ENCODE measurements at places on chromosomes 4 and X.

DNA sequence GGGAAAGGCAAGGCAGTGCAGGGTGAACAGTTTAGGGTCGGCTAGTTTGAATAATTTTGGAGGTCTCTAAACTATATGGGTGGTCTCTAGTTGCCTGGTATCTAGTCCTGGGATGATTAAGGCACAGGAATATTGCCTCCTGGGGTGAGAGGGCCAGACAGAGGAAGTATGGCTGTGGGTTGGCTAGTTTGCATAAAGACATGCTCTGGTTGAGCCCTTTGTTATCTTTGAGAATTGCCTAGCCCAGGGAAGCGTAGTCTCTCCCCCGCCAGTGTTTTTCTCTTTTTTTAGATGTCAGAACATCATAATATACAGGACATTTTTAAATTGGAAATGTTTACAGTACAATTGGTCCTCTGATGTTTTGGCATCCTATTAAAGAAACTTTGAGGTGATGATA, 163.5 kb downstream of the PWWP3B start:
- no peak for DNase-seq

GRCh38 chr4:8694226-8694625, 101.7 kb downstream of the CPZ start:
- no peak for DNase-seq

GRCh38 chrX:8103655-8104054, 67.4 kb downstream of the VCX2 start:
- DNase-seq = no peak

DNA sequence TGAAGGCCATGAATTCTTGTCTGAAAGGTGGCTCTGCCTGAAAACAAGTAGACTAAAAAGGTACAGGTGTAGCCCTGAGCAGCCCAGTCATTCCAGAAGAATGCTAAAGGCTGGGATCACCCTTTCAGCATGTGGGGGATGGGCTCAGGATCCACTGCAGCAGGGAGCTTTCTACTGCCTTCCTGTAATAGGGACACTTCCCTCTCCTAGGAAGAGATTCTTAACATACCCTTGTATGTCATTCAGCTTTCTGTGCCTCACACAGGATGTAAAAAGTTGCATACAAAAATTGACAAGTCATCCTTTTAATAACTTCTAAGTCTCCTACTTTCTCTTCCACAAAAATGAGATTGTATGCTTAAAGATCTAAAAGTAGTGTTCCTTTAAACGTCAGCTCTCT, 123.3 kb downstream of the ZNF518B start:
- no peak for DNase-seq

DNA sequence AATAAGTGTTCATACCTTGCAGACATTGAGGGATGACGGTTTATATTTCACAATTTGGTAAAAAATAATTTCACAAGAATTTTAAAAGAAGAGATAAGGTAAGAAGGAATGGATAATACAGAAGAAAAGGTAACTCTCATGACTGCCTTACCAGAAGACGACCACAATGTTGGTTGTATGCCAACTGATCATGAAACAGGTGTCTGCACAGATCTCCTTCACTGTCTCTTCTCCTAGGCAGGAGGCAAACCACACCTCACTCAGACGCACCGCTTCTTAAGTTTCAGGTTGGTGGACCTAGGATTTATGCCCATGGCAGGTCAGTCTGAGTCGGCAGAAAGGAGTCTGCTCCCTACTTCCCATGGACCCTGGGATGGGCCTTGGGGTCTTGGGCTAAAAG, 177.2 kb downstream of the VSIG4 start:
- no peak for DNase-seq

DNA sequence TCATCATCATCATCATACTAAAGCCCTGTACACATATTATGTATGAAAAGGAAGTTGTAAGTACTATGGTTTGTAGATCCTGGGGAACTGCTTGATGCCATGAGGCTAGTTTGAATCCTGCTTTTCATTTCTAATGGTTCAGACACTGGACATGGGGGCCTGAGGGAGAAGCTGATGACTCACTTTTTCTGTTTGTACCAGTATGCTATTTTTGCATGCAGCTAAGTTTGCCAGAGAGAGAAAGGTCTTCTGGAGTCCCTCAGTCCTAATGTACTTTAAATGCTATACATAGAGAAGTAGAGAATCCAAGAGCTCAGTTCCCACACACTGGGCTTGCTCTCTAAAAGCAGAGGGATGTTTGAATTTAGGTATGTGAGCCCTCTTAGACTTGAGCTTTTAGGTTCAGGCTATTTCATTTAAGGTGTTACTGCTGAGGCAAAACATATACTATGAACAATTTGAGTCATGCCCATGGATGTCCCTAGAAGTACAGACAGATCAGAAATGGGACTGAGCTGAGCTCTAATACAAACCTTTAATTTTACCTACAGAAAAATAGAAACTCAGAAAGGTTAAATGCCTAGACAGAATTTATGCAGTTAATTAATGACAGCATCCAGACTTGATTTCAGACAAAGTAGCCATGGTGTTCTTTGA, 17.6 kb upstream of the HS3ST1 start:
- DNase-seq = no peak

- peak; percentile 87 for DNase-seq
Measured at GRCh38 chr4:165312506-165312905, 15.0 kb upstream of the MSMO1 start.

GRCh38 chr4:124111922-124112321, 600.6 kb downstream of the ANKRD50 start:
- peak; percentile 92 for DNase-seq

GRCh38 chr4:14868426-14869395, 133.6 kb upstream of the CPEB2 start:
- no peak for DNase-seq

GRCh38 chrX:147699061-147699460, 212.7 kb upstream of the FMR1 start:
- DNase-seq = no peak

GRCh38 chr4:101439926-101440325, 92.6 kb upstream of the PPP3CA start:
- DNase-seq = peak; percentile 69

GRCh38 chrX:21047034-21047455, 327.2 kb upstream of the CNKSR2 start:
- no peak for DNase-seq

GRCh38 chr4:168744021-168744420, 247.2 kb downstream of the PALLD start:
- peak; percentile 50 for DNase-seq

GRCh38 chr4:102684610-102685052, 76.1 kb downstream of the MANBA start:
- DNase-seq = peak; percentile 79

DNA sequence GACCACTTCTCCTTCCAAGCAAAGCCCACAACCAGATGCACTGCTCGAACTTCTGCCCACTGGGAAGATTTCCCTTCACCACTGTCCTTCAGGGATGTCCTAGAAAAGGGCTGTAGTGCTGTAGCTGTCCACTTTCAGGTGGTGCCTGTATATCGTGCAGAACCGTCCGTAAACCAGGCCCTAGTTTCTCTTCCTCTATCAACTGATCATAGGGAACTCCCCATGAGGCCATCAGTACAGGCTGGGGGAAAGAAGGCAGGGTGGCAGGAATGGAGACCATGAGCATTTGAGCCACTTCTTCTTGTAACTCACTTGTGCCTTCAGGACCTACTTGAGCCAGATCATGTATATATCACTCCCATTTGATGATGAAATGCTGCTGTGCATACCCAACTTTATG, 57.3 kb upstream of the FAM9B start:
- no peak for DNase-seq

GRCh38 chr4:123338715-123339114, 57.9 kb upstream of the SPRY1 start:
- DNase-seq = no peak

GRCh38 chr4:78796526-78796925, 20.4 kb downstream of the BMP2K start:
- DNase-seq = no peak

DNA sequence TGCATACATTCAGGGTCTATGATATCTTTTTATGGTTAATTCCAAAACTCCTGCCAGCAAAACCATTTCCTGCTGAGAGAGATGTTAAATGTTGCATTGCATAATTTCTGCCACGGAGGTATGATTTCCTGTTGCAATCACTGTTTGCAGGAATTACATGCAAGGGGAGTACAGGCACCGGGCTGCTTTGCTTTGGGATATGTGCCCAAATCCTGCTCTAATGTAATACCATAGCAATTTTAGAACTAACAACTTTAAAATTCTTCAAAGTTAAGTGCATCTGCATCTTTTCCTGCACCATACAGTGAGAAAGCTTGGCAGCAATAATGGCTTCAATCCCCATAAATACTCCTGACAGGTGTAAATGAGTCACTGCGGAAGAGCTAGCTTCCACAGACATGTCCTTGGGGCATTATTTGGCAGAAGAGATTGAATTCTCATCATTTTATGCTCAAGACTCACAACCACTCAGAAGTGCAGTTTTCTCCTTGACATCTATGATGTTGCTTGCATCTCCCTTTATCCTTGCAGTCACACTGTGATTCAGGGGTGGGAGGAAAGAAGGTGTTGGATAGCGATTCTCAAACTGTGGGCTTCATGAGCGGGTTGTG, 29.6 kb downstream of the TRIM2 start:
- peak; percentile 98 for DNase-seq

DNA sequence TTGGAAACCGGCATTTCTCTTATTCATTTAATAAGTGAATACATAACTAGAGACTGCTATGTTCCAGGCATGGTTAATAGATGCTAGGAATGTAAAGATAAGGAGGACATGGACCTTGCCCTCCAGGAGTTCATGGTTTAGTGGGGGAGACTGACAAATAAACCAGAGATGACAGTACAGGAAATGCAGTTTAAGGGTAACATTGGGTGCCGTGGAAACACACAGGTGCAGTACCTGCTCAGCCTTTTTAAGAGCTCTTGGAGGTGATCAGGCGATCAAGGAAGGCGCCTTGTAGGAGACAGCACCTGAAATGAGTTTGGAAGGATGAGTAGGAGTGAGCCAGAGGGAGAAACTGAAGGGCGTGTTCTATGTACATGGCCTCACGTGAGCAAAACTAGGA, 145.8 kb downstream of the AASDH start:
- no peak for DNase-seq

DNA sequence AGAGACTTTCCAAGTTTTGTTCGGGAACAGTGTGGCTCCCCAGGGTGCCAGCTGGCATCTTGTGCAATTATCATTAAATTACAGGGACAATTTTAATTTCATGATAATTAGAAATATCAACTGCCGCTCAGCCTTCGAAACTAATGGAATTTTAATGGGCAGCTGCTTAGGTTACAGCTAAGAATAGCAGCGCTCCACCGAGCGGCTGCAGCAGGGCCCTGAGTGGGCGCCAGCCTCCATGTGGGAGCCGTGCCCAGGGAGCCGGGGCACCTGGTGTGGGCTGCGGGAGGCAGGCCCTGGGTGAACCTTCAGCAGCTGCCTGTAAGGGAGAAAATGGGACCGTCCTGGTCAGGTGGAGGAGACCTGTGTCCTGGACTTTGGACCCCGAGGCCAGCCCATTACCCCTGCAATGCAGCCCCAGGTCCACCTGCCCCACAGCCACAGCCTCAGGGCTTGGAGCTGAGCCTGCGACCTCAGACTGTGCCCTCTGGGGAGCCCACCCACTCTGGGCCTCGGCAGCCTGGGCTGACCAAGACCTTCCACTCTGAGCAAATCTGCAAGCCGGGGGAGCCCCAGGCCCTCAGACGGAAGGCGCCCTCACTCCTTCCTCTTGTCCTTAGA, 21.1 kb downstream of the MSANTD1 start:
- DNase-seq = no peak

- DNase-seq = no peak
Measured at GRCh38 chrX:16629909-16630308, 20.0 kb upstream of the S100G start.

- peak; percentile 5 for DNase-seq
Measured at GRCh38 chr4:137905930-137906329, 336.2 kb downstream of the SLC7A11 start.

GRCh38 chrX:136256026-136256425, 4.8 kb upstream of the MAP7D3 start:
- peak; percentile 28 for DNase-seq

DNA sequence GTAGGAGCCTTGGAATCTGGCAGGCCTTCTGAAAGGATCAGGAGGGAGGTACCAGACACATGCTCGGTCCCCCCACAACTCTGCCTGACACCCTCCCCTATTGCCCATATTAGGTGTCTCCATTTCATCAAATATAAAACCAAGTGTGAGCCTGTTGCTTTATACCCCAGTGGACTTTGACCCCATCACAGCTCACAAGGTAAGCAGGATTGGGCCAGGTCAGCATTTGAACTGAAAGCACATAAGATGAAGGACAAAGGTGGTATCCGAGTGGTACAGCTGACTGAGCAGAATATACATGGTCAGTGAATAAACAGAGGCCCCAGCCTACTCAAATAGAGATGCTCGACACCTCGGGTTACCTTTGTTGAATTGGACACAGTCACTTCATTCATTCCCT, 20.0 kb downstream of the SLC25A43 start:
- DNase-seq = no peak

- peak; percentile 17 for DNase-seq
Measured at GRCh38 chr4:107734120-107734519, 14.1 kb upstream of the PAPSS1 start.

GRCh38 chrX:123336666-123337065, 152.6 kb downstream of the GRIA3 start:
- DNase-seq = no peak

DNA sequence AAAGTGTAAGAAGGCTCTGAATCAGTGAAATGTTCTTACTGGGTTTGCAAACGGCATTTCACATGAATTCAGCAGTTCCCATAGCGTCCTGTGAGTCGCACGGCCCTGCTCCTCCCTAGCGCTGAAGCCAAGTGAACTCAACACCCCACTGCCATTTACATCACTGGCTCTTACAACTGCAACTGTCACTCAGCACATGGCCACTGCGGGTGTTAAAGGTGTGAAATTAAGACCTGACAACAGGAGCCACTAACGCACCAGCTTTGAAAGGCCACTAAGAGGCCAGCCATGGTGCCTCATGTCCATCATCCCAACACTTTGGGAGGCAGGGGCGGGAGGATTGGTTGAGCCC, 31.7 kb downstream of the RNF212 start:
- peak; percentile 79 for DNase-seq

DNA sequence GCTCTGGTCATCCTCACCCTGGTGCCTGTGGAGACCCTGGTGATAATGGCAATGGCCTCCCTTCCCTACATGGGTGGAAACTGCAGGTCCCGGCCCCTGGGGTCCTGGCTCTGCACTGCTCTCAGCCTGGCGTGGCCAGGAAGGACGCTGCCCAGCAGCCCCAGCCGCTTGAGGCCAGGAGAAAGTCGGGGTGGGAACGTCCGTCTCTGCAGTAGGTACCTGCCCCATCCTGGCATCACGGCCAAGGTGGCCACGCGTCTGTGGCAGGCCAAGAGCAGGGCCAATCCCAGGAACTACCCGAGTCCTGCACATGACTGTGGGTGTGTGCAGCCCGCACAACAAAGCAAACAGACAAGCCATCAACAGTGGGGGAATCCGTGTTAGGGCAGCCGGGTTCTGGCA, 33.8 kb downstream of the FGFRL1 start:
- no peak for DNase-seq

GRCh38 chr4:74755486-74755885, 38.8 kb downstream of the BTC start:
- DNase-seq = peak; percentile 30
